ENCODE measurements at places on chromosomes 7 and 10.
A peak's percentile ranks its signal among the peaks of the same experiment; 100 is the strongest.

DNA sequence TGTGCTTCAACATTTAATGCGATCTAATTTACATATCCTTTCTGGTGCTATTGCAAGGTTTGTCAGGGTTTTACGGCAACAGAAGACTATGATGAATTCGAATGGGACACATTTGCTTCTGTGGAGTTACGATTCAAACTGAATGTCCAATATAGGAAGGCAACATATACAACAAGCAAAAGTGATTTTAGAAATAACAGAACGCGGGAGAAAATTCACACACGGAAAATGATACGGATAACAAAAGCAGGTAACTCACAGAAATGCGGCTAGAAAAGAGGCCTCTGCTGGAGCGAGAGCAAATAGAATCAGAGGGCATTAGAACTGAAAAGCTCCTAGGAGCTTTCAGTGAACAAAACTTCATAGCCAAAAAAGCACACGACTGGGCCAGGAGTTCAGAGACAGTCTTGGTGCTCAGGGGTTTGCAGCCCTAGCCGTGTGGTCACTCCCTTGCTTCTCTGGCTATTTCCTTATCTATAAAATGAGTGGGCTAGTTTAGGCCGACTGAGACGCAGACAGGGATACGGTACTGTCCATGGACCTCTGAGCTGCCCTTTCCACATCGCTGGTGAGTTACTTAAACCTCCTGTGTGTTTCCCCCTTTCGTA lies 557 bp upstream of the TAX1BP1 start:
- DNase-seq, result peak; percentile 5

- no peak for DNase-seq
Measured at GRCh38 chr10:43204042-43204942, 62.6 kb downstream of the RASGEF1A start.

DNA sequence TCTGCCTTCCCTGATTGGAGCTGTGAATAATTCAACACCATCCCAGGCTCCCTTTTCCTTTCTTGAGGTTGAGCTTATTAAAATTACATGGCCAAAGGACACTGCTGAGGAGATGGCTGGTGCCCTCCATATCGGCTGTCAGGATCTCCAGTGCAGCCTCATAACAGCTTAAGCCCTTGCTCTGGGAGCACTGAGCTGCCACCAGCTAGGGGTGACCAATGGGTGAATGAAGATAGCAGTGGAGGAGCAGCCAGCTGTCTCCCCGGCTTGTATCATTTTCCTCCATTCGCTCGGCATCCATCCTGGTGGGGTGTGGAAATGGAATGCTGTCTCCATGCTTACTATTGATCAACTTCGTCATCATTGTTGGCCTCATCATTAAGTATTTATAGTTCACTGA lies 154.6 kb downstream of the TMEM178B start:
- no peak for DNase-seq

DNA sequence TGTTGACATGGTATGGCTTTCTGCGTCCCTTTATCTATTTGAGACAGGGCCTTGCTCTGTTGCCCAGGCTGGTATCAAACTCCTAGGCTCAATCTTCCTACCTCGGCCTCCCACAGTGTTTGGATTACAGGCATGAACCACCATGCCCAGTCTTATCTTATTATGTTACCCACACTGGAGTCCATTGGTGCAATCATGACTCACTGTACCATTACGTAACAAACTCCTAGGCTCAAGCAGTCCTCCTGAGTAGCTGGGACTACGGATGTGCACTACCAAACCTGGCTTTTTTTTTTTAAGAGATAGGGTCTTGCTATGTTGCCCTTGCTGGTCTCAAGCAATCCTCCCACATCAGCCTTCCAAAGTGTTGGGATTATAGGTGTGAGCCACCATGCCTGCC lies 66.7 kb downstream of the CCDC3 start:
- DNase-seq, result no peak

- no peak for DNase-seq
Measured at GRCh38 chr10:133405844-133406527, 12.0 kb downstream of the MTG1 start.

- DNase-seq, result no peak
Measured at GRCh38 chr10:62812672-62813439, 3.3 kb downstream of the EGR2 start.

- DNase-seq, result peak; percentile 32
Measured at GRCh38 chr7:83468251-83468739, 180.6 kb downstream of the SEMA3E start.

DNA sequence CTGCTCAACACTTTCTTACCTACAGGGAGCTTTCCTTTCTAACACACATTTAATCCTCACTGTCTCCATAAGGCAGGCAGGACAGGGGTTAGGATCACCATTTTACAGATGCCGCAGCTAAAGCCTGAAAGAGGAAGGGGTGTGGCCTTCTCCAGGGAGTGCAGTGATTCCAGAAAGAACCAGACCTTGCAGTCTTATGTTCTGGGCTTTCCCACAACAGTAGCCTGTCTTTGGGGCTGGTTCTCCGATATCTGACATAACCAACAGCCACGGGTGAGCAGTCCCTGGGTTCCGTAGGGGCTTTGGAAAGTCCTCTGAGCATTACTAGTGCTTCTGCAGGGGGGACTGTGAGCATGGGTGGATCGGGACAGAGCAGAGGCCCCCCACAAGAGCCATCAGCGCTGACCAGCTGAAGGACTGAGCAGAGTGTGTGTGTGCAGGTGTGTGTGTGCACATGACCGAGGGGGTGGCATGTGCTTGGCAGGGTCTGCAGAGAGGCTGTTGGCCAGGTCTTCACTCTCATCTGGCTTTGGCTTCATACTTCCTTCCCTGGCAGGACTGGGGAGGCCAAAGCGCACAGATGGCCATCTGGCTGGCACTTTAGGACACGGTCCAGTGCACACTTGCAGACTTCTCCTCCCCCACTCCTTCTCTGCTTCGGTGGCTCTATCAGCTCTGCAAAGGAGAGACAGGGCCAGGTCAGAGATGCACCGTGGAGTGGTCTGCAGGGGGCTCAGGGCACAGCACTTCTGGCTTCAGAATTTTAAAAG lies 400.3 kb downstream of the RPS24 start:
- no peak for DNase-seq

DNA sequence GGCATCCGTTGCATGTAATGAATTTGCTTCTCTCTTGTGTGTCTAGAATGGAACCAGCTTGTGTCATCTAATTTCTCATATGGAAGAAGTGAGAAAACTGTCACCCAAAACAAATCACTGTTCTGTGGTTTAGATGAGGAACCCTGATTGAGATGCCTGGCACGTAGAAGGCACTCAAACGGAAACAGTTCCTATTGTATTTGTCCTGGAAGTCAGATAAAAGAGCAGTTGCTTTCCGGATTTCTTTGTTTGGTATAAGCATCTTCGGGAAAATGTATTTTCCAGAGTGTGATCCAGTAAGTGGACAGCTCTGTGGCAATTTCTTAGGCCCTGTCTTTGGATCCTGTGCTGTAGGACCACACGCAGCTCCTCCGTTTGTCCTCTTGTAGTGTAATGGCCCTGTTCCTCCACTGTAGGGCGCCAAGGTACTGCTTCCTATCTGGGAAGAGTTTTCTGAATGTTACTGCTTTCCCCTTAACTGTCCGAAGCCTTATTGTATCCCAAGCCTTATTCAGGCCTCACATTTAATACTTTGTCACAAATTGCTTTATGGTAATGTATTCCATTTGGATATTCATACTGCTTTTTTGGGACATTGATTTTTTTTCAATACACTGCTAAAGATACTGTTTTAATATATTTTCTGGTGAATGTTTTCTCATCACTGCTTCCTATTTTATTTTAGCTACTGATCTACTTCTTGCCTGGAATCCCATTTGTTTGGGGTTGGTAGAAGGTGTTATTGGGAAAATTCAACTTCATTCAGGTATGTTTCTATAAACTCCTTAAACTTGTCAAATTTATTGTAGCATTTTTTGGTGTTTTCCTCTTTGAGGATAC lies 24.8 kb downstream of the INPP5F start:
- DNase-seq, result peak; percentile 52

GRCh38 chr10:29026802-29027580 lies 261.9 kb upstream of the LYZL1 start:
- no peak for DNase-seq

DNA sequence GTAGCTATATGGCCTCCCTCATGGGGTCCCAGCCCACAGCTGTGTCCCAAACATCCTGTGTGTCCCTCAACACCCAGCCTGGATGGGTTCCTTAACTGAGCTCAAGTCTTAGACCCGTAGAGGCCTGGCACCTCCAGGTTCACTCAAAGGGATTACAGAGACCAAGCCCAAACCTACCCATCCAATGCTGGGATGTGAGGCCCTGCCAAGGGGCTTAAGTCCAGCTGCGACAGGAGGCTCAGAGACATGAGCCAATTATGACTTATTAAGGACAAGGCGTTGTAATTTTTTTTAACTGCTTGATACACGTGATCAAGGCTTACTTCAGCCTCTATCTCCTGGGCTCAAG lies 105.6 kb upstream of the RET start:
- no peak for DNase-seq

- no peak for DNase-seq
Measured at GRCh38 chr7:32299133-32299702, 191.0 kb downstream of the LSM5 start.

- no peak for DNase-seq
Measured at GRCh38 chr10:105210546-105210945, 569.5 kb downstream of the SORCS3 start.

DNA sequence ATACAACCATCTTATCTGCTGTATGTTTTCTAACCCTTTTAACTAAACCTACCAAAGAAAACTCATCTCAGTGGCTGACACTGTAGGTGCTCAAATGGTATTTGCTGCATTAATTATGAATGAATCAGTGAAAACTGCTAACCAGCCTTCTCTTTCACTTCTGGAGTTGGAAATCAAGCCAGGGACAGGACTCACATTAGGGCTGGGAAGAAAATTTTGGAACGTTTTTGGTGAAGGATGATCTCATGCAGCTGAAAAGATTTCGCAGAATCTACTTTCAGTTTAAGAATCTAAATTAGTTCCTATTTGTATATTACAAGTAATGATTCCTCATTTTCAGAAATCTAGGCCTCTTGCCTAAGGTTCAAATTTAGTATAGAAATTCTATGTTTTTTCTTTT lies 12.9 kb downstream of the MTPN start:
- DNase-seq, result no peak

DNA sequence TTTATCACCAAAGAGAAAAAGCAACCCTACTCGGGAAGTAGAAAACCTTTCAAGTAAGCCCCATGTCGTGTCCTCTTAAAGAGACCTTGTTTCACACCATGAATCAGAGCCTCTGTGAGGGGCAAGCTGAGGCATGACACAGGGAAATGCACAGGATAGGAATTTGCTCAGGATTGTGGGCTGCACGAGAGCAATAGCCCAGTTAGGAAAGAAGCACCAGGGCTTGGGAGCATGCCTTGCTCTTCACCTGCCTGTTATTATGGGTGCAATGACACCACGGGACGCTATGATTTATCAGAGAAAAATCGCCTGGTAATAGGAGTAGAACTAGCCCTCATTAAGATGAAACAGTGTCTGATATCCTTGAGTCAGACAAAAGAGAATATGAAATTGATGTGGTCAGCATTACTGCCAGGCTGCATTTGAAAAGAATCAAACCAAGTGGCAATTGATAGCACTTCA lies 562.9 kb upstream of the NRP1 start:
- no peak for DNase-seq

GRCh38 chr7:31122649-31123058 lies 70.5 kb downstream of the ADCYAP1R1 start:
- peak; percentile 30 for DNase-seq

GRCh38 chr7:27048438-27048837 lies 47.4 kb downstream of the HOXA1 start:
- DNase-seq, result no peak

All from stimulated activated CD4-positive, alpha-beta T cell treated with anti-CD3 and anti-CD28 coated beads, Interleukin-1b, Interleukin-23, amount 100 ng/mL, for 48 hours (primary cell).